ENCODE measurements at places on chromosomes 7 and 10.

- DNase-seq = no peak
Measured at GRCh38 chr7:70583965-70584883, 547.7 kb upstream of the GALNT17 start.

DNA sequence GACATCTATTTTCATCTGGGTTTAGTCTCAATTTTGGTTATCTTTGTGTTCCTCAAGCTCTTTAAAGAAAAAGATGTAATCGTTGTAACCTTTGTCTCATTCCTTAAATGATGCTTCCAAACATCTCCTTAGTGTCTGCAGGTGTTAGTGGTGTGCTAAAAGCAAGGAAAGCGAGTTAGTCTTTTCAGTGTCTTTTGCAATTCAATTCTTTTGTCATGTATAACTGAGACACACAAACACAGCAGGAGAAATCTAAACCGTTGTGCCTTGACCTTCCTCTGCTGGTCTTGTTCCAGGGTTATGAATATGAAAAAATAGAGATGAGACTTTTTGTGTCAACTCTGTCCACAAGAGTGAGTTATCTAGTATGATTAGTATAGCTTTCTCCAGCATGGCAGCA lies 40.7 kb downstream of the PIK3CG start:
- DNase-seq = no peak

GRCh38 chr7:39504963-39505362 lies 61.2 kb upstream of the YAE1 start:
- no peak for DNase-seq

DNA sequence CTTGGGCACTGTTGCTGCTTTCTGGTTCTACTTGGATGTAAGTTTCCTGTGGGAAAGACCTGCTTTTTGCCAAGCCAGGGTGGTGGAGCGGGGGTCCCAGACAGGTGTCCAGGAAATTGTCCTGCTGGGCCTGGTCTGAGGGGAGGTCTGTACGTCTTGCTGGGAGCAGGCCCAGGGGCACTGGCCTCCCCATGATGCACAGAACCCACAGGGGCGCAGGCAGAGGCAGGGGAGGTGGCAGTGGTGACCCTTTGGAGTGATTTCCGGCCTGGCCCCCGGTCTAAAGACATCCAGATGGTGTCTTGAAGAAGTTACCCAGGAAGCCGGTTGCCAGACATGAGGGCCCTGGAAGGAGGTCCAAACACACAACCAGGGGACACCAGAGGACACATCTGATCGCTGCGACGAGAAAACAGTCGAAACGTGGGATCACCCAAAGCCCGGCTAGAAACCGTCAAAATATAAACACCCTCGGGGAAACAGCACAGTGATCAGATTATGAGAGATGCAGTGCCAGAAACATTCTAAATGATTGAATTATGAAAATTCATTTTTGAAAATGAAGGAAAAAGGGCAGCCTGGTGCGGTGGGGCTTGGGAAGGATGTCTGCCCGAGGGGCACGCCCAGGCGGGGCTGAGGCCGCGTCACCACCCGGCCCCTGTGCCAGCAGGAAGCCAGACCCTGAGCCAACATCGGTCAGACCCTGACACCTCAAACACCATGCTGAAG lies 59.6 kb downstream of the TMEM270 start:
- no peak for DNase-seq

DNA sequence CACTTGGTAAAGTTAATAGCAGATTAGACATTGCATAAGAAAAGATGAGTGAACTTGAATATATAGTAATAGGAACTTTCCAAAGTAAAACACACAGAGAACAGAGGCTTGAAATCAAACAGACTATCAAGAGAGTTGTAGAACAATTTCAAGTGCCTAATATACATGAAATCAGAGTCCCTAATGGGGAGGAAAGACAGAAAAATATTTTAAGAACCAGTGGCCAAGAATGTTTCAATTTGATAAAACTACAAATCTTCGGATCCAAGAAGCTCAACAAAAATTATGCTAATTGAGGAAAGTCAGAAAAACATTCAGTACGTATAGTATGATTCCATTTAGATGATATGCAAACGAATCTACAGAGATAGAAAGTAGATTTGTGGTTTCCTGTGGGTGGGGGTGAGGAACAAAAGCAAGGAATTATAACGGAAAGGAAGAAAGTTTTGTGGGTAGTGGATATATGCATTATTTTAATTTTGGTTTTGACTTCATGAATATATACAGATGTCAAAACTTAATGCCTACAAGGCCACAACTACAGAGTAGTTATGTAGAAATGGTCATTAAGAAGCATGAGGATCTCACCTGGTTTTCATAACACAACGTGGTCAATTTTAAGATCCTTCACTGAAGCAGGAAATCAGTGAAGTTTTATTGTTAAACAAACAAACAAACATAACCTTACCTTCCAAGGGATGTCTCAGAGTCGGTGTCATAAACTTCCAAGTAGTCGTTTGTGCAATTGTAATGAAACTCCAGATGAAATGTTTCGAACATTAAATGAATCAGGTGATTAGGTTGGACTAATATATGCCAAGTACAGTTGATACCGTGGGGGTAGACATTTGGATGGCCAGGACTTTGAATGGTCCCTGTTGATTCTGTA lies 62.0 kb downstream of the CUBN start:
- DNase-seq = no peak

DNA sequence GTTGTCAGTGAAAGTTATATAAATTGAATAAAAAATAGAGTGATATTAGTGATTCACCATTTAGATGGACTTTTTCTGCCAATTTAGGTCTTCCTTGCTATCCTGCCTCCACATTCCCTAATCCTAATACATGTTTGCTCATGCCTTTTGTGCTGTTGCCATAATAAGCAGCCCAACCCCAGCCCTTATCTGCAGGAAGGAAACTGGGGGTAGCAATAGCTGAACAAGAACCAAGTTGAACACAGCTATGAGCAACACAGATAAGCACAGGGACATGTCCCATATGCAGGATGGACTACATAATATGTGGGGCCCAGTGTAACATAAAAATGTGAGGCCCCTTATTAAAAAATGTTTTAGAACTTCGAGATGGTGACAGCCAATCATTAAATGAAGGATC lies 91.2 kb upstream of the AHR start:
- no peak for DNase-seq

- DNase-seq = no peak
Measured at GRCh38 chr7:19772841-19773760, at the start of gene TMEM196. Gene TMEM196, minus strand, starts transcription at chr7:19773617. Its CDS starts 921 bp downstream, at chr7:19772696.

DNA sequence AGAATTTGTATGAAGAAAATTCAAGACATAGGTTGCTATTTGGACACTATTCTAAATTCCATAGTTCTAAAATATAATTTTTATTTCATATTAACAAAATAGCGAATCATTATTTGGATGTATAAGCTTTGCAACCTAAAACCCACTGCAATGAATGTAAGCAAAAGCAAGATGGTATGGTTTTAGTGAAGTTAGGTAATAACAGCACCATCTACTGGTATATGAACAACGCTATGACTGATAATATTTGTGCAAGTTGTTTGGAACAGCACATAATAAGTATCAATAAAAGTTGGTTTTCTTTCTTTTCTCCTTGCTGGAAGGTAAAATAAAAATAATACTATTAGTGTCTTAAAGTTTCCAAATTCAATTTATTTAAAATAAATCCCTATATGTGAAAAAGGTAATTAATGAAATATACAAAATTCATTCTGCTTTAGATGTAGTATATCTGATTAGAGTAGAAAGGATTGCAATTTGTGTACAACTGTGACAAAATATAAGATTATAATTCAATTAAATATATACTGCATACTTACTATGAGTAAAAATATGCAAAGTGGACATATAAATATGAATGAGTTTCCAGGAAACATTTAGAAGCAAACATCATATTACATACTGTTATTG lies 79.0 kb upstream of the LSM8 start:
- no peak for DNase-seq

- no peak for DNase-seq
Measured at GRCh38 chr10:70762441-70763175, 22.6 kb downstream of the TBATA start.

GRCh38 chr7:141306081-141306480 lies 232.2 kb downstream of the TMEM178B start:
- DNase-seq = no peak

DNA sequence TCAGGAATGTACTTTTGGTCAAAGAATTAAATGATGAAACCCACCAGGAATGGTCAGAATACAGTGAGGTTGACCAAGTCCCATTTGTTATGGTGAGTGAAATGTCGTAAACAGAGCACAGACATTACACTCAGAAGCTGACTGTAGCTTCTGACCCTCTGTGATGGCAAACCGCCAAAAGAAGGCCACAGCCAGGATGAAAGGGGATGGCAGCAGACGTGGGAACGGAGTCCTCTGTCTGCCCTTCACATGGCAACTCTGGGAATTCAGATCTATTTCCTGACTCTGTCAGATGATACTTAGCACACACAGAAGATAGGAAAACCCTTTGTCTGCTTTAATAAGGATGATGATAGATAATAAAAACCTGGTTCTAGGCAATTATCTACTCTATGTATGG lies 757.1 kb downstream of the SORCS3 start:
- DNase-seq = no peak

- DNase-seq = no peak
Measured at GRCh38 chr7:106618480-106618879, 42.5 kb downstream of the CCDC71L start.

GRCh38 chr10:126087153-126087680 lies 190.9 kb downstream of the FANK1 start:
- no peak for DNase-seq

DNA sequence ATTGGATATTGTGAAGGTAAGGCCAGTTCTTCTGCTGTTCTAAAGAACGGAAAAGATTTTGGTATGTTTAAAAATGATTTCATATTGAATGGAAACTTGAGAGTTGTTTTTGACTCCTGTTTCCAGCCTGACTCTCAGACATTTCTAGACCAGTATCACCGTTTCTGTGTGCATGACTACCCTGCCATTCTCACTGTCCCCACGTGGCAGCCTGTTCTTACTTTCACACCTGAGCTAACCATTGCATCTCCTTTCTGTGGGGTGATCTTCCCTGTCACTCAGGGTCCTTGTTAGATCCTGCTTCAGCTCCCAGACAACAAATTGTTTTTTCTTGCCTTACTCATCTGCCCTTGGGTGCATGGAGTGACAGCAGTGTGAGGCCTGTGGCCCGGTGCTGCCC lies 38.9 kb downstream of the GLRX3 start:
- DNase-seq = no peak

- DNase-seq = no peak
Measured at GRCh38 chr7:70361821-70362220, 763.5 kb downstream of the AUTS2 start.

DNA sequence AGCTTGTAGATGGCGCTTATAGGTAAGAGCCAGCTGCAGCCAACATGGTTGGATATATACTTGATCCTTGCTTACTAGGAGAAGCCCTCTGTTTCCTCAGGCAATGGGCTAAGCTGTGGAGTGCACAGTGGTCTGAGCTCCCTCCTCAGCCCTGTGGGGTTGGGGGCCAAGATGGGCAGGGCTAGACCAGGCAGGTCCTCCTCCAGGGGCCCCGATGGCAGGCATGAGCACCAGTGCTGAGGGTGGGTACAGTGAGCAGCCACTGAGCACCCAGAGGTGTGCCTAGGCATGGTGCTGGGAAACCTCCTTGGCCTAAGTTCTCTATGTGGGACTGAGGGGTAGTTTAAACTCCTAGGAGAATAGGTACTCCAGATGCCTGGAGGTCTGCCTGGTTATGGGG lies 680.2 kb downstream of the SUGCT start:
- no peak for DNase-seq

GRCh38 chr7:64574540-64575099 lies 11.7 kb upstream of the ZNF680 start:
- DNase-seq = no peak

- DNase-seq = no peak
Measured at GRCh38 chr10:78584681-78585080, 484.1 kb upstream of the ZMIZ1 start.

DNA sequence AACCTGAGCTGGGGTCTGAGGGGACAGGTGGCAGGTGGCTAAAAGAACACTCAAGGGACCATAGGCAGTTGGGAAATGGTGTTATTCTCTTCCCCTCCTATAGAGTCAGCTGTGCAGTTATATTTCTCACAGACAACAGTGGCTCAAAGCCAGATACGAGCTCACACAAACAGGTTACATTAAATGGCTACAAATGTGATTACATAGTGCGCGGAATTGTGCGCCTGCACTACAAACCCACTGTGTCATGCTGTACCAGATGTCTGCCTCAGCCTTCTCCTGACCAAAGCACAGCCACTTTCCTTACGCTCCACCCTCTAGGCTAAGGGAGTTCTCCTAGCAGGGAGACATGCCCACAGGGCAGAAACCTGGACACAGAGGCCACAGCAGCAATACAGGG lies 387.2 kb downstream of the CNTNAP2 start:
- DNase-seq = no peak

- no peak for DNase-seq
Measured at GRCh38 chr7:47460251-47460989, 121.5 kb downstream of the TNS3 start.

All from stimulated activated CD4-positive, alpha-beta T cell treated with anti-CD3 and anti-CD28 coated beads, Interleukin-1b, Interleukin-23, amount 100 ng/mL, for 4 hours (primary cell).